AG09319 (cell line): ENCODE measurements at places on chromosomes 2 and 18.
A peak's percentile ranks its signal among the peaks of the same experiment; 100 is the strongest.

- DNase-seq: no peak
These were observed 197.7 kb upstream of the SH3BP4 start for GRCh38 chr2:234754126-234754525.

- peak; percentile 92 for DNase-seq
These were observed 3.2 kb upstream of the SH3RF3 start for GRCh38 chr2:109125593-109126500.

GRCh38 chr2:187782301-187782700 is 228.1 kb upstream of the TFPI start:
- DNase-seq: no peak

- no peak for DNase-seq
These were observed 26.9 kb upstream of the KCNG2 start for GRCh38 chr18:79770826-79771225.
